ENCODE measurements at places on chromosomes 2 and 18.

DNA sequence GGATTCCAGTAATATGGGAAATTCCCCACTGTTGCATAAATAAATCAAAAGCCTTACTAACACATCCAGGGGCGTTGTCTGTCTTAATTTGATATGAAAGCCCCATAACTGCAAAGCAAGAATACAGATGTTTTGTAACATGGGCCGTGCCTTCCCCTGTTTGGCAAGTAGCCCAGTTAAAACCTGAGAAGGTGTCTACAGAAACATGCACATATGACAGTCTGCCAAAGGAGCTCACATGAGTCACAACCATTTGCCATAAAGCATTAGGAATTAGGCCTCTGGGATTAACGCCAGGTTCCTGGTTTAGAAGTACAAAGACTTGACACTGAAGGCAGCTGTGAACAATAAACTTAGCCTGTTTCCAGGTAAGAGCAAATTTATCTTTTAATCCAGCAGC is 43.1 kb upstream of the LONRF2 start:
- no peak for DNase-seq

- no peak for DNase-seq
Measured at GRCh38 chr2:27707462-27708256, 44.0 kb downstream of the SLC4A1AP start.

DNA sequence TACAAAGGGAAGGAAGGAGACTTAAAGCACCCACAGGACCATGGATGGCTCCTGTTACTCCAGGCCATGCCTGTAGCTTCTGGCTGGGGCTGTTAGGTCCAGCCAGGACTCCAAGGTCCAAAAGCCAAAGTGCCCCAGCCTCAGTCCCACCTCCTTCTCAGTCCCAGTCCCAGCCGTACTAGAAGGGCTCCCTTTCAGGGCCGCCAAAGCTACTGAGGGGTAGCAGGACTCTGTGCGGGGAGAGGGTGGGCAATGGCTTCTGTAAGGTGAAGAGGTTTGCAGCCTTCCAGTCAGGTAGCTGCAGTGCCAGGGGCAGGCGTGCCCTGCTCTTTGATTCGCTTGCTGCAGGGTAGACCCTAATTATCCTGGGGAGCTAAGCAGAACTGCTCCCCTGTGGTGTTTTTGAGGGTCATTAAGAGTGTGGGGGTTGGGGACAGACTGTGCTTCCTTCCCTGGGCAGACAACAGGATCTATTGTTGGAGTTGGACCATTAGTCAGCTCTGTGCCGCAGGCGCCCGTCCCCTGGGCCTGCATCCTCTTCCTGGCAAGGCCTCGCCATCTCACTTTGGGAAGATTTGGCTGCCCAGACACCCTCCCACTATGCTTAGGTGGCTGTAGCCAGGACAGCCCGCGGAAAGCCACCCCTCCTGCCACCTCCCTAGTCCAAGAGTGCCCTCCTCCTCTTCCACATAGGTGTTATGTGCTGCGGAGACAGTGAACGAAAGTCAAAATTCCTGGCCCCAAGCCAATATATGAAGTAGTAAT is 118.8 kb downstream of the ZBTB7C start:
- no peak for DNase-seq

- DNase-seq: no peak
Measured at GRCh38 chr2:208363485-208363884, 43.1 kb upstream of the PTH2R start.

- DNase-seq: no peak
Measured at GRCh38 chr2:180203972-180204371, 196.9 kb upstream of the CWC22 start.

DNA sequence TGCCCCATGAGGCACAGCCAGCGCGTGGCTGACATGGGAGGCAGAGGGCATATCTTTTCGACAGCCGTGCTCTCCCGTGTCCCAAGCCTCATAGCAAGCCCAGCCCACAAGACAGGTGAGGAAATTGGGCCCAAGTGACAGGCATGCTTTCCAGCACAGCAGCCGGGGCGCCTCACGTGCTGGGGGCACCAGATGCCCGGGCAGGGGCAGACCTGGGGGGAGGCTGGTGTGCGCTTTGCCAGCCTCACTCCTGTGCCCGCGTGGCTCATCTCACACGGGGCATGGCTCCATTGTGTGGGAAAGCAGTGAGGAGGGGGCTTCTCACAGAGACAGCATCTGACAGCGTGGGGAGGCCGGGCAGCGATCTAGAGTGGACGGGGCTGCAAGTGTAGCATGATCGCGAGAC is 93.2 kb downstream of the USP40 start:
- DNase-seq: no peak

- DNase-seq: no peak
Measured at GRCh38 chr2:237642038-237642734, 14.8 kb downstream of the LRRFIP1 start.

DNA sequence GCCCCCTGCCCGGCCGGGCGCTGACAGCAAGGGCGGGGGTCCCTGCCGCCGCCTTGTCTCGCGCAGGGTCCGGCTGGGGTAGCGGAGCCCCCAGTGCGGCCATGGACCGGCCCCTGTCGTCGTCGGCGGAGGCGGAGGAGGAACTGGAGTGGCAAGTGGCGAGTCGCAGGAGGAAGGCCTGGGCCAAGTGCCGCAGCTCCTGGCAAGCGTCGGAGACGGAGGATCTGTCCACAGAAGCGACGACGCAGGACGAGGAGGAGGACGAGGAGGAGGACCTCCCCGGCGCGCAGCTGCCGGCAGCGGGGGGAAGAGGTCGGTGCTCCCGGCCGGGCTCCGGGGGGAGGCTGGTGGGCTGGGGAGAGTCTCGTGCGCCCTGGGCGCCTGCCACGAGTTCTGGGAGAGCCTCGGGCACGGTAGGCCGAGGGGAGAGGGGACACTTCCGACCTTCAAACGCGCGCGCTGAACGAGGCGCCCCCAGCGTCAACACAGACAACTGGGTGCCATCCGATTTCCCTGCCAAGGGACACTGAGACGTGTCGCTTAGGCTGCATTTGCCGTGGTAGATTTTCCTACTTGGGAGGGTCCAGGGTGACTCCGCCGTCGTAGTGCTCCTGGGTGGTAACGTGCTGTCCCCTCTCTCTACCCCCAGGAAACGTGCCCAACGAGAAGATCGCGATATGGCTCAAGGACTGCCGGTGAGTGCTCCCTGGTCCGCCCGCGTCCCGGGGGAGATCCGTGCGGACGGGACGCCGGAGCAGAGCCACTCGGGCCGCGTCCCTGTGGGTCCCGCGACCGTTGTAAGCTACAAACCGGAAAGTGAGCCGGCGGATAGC is 652 bp downstream of the ITPRID2 start:
- peak; percentile 30 for DNase-seq

- no peak for DNase-seq
Measured at GRCh38 chr2:95019572-95019971, 5.9 kb upstream of the MAL start.

DNA sequence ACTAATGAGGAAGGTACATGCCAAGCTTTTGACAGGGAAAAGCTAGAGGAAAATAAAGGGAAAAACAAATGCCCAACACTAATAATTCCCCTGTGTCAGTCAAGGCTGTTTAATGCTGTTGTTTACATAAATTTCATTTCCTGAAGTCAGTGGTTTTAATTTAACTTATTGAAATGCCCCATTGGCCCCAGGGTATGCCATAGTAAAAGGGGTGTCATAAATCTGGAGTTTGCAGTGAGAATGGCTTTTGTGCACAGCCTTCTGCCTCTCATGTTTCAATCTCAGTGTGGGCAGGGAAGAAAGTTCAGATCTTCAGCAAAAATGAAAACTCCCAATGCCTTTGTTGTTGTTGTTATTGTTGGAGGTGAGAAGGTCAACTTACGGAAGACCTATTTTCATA is 550.1 kb upstream of the DCC start:
- no peak for DNase-seq

DNA sequence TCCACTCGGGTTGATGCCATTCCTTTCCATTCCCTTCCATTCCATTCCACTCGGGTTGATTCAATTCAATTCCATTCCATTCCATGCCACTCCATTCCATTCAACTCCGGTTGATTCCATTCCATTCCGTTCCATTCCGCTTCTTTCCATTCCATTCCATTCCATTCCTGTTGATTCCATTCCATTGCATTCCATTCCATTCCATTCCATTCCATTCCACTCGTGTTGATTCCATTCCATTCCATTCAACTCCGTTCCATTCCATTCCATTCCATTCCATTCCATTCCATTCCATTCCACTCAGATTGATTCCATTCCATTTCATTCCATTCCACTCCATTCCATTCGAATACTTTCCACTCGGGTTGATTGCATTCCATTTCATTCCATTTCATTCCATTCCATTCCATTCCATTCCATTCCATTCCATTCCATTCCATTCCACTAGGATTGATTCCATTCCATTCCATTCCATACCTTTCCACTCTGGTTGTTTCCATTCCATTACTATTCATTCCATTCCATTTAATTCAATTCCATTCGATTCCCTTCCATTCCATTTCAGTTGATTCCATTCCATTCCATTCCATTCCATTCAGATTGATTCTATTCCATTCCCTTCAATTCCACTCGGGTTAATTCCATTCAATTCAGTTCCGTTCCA is 1141.8 kb downstream of the RPIA start:
- no peak for DNase-seq

- DNase-seq: no peak
Measured at GRCh38 chr2:168573128-168573903, 117.2 kb downstream of the CERS6 start.

DNA sequence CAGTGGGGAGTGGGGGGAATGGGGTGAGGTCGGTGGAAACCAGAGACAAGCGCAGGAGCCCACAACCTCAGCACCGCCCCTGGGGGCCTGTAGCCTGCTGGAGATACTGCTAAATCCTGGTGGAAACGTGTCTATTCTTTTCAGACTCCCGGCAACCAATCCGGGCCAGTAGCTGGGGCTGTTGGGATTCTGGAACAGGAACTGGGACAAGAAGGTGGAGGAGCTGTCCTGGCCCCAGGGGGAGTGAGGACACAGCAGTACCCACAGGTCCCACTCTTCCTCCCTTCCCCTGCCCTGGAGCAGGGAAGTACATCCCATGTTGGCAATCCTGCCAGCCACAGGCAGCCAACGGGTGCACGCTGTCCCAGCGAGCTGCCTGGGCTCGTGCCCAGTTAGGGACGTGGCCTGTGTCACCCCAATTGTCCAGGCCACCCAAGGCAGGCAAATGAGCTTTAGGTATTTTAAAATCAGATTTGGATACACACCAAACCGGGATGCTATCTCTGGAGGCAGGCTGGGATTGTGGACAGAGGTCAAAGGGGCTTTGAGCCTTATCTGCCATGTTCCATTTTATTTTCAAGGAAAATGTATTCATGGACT is 51.8 kb downstream of the HS1BP3 start:
- DNase-seq: no peak

GRCh38 chr18:26764586-26764985 is 100.9 kb downstream of the AQP4 start:
- no peak for DNase-seq

- DNase-seq: no peak
Measured at GRCh38 chr2:142044197-142044596, 86.6 kb downstream of the LRP1B start.

DNA sequence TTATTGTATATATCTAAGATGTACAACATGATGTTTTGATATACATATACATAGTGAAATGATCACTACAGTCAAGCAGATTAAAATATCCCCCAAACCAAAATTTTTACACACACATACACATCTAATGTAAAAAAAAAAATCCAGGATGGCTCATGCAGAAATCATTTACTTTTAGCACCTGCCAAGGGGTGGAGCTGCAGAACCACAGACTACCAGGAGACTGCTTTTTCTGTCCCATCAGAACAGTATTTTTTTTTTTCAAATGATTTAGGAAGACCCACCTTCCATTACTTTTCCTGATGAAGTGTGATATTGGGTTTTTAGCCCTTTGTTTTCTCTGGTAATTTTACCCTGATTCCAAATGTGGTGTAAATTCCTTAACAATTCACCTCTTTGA is 61.9 kb downstream of the AQP4 start:
- DNase-seq: no peak

GRCh38 chr18:2840521-2840920 is 6.3 kb upstream of the EMILIN2 start:
- DNase-seq: no peak

GRCh38 chr18:79476031-79476917 is 80.5 kb downstream of the NFATC1 start:
- no peak for DNase-seq

DNA sequence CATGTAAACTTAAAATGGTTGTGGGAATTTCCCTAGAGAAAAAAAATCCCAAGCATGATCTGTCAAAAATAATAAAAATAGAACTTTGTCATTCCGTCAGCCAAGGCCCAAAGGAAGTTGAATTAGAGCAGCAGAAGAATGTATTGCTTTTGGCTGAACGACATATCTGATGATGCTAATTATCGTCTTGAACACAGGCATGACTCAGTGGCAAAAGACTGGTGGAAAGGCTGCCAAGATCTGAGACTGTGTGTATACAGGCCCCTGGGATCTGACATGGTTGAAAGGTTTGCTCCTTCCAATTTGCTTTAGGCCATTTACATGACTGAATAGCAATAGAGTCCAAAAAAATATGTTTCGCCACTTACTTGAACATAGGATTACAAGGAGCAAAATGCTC is 1057.1 kb upstream of the CRIM1 start:
- no peak for DNase-seq

GRCh38 chr2:84888401-84889276 is 7.8 kb upstream of the TRABD2A start:
- no peak for DNase-seq

DNA sequence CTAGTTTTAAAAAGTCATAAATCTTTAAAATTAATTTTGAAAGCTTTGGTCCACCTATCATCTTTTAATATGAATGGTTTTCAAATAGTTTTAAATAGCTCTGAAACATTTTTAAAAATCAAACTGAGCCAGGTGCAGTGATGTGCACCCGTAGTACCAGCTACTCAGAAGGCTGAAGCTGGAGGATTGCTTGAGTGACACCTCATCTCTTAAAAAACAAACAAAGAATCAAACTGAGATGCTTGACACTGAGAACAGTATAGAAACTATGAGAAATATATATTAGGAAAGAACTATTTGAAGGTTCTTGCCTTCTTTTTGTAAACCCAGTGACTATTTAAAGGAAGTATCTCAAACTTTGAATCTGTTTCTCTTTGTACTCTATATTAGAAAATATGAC is 67.4 kb downstream of the BARD1 start:
- DNase-seq: no peak

DNA sequence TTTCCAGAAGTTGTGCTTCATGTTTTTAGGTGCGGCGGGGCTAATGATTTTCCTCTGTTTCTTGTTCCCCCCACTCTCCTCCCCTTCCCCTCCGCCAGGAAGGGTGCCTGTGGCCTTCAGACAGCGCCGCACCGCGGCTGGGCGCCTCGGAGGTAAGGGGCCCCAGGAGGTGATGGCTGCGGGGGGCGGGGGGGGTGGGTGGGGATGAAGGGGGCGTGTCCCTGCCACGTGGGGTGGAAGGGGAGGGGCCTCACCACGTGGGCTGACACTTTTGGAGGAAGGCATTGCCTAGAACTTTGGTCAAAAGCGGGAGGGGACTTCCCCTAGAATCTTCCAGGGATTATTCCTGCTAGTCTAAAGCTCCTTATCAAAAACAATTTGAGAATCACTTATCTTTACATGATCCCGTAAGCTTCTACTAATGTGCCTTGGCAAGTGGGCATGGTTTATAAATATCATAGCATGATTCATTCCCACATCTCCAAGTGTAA is 83.1 kb downstream of the FAM210A start:
- no peak for DNase-seq

- DNase-seq: no peak
Measured at GRCh38 chr2:70807102-70807827, 13.1 kb downstream of the CLEC4F start.

All from activated CD8-positive, alpha-beta memory T cell treated with anti-CD3 and anti-CD28 coated beads for 48 hours (primary cell).